Activated CD8-positive, alpha-beta memory T cell treated with anti-CD3 and anti-CD28 coated beads, Interleukin-2, amount 10 ng/mL, durations not matched to agents 7 days and 5 days (primary cell): ENCODE measurements at places on chromosomes 6 and 20. TPM values are rescaled to one million over a fixed set of nuclear protein-coding genes. Genes with fewer than 3 reads are reported as not detected.

ARHGAP18 gene
- 14.1 TPM for total RNA-seq

NKX2-4 gene
- not detected for total RNA-seq

CST2 gene
- not detected for total RNA-seq

CDH22 gene
- total RNA-seq, result not detected

KCNQ2 gene
- not detected for total RNA-seq

XKR7 gene
- total RNA-seq, result not detected

DYNLT1 gene
- total RNA-seq, result 120 TPM

THBD gene
- not detected for total RNA-seq

MEI4 gene
- not detected for total RNA-seq

ASIP gene
- total RNA-seq, result not detected

SYCP2L gene
- 0.37 TPM for total RNA-seq
